HFFc6 (cell line): ENCODE measurements at places on chromosomes 2 and 18.

- no peak for DNase-seq
These were observed 79.5 kb downstream of the DGKD start for GRCh38 chr2:233433794-233434193.

DNA sequence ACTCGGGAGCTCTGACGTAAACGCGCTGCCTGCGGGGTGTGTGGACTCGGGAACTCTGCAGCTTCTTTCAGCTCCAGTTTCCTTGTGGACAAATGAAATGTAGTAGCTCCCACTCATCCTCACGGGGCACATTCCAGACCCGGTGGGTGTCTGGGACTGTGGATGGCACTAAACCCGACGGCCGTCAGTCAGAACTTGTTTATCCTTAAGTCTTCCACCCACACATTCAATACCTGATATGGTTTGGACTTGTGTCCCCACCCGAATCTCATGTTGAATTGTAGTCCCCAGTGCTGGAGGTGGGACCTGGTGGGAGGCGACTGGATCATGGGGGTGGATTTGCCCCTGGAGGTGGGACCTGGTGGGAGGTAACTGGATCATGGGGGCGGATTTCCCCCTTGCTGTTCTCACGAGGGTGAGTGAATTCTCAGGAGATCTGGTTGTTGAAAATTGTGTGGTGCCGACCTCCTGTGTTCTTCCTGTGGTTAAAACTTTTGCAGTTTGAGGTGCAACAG is 81.2 kb upstream of the SNTG2 start:
- no peak for DNase-seq

GRCh38 chr2:155663265-155663664 is 669.3 kb downstream of the NR4A2 start:
- DNase-seq = no peak

DNA sequence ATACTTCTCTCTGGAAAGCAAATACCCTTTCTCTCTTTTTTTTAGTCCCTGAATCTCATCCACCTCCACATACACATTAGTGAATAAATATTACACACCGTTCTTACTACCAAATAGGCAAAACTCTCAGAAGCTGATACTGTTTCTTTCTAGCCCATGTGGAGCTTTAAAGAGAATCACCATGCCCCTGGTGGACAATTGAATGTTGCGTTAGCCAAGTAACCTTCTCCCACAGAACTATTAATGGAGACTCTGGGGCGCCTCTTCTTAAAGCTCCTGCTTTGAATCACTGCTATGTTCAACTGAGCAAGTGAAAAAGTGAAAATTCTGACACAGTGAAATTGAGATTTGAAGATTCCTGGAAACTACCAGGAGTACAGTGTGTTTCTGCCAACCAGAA is 522.8 kb upstream of the CDH7 start:
- no peak for DNase-seq

- DNase-seq = no peak
These were observed 1.5 kb downstream of the GALNT1 start for GRCh38 chr18:35582899-35583558.

- no peak for DNase-seq
These were observed 117.0 kb downstream of the PKP4 start for GRCh38 chr2:158573739-158574138.

DNA sequence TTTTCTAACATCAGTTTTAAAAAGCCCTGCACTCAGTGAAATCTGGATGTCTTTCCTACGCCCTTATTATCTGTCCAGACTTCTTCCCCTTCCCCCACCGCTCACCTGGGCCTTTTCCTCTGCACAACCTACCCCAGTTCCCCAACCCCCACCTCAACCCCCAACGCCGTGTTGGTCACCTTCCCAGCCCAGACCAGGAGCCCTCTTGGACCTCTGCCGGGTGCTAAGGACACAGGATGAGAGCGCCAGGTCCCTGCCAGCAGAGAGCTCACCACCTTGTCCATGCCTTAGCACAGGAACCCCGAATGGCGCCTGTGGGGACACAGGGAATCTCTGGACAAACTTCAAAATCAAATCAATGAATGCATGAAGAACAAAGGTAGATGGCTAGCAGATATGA is 966 bp upstream of the RBM43 start:
- DNase-seq = no peak

DNA sequence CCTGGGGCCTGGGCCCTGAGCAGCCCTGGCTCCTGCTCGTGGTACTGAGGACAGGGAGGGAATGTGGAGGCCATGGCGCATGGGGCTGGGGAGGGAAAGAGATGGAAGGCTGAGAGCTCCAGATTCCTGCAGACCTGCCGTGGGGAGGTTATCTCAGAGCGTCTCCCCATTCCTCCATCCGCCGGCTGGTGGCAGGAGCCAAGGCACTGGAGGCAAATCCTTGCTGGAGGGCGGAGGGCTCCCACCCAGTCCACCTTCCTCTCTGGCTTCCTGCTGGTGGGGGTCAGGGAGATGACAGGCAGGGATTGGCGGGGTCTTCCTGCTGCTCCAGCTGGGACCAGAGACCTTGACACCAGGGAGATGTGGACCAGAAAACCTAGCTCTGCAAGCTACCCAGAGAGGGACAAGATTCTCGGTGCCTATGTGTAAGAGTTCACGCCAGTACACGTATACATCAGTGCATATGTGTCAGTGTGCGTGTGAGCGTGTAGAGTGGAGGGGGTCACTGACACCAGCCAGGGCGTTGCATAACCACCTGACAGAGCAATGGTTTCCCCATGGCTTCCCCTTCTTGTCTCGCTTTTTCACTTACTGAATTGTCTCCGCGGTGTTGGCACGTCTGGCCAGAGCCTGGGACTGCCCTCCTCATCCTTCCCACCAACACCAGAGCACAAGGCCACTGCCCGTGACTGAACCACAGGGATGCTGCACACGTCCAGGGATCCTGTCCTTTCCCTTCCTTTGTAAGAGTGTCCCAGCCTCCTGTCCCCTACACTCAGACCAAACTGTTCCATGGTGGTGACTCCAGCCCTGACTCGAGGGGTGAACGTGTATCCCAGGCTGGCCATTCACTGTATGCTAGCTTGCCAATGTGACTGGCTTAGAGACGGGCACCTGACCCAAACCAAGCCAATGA is 15.8 kb upstream of the SEMA4C start:
- DNase-seq = no peak

GRCh38 chr2:36463365-36463764 is 107.8 kb downstream of the CRIM1 start:
- no peak for DNase-seq

DNA sequence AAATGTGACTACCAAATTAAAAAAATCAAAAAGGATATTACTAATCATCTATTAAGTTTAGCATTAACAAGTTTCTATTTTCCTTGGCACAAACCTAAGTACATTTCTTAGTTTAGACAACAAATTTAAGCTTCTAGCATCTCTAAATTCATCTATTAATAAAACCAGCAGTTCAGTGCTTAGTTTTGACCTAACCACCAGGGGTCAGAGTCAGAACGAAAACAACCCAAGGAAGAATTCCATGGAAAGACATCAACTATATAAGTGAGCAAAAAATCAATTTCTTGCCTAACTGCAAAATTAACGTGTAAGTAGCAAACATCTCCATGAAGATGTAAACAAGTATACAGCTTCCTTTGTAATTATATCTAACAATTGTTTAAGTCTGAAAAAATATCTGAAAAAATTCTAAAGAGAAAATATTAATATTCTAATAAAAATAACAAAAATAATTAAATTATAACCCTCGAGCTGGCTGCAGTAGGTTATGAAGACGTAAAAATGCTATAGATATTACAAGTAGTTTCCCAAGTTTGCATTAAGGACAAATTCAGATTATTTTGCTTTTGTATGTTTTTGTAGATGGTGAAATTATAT is 83.7 kb downstream of the CERKL start:
- peak; percentile 44 for DNase-seq

DNA sequence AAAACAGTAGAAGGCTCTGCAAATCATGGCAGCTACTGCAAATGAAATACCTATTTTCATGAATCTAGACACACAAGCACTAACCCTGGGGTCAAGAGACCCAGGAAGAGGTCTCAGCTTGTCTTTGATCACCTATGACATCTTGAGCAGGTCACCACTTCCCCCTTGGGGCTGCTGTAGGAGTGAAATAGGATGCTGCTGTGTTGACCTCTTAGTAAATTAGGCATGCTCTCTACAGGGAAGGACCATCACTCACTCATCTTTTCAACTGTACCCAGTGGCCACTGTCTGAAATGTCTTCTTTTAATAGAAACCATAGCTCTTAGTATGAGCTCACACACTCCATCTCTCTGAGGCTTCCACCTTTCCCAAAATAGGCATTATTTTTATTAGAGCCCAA is 83.8 kb downstream of the NCK2 start:
- DNase-seq = no peak
